ENCODE measurements at places on chromosomes 4 and X. TPM values are rescaled to one million over a fixed set of nuclear protein-coding genes. Genes with fewer than 3 reads are reported as not detected.

Gene ADAM29
- total RNA-seq: not detected

DNA sequence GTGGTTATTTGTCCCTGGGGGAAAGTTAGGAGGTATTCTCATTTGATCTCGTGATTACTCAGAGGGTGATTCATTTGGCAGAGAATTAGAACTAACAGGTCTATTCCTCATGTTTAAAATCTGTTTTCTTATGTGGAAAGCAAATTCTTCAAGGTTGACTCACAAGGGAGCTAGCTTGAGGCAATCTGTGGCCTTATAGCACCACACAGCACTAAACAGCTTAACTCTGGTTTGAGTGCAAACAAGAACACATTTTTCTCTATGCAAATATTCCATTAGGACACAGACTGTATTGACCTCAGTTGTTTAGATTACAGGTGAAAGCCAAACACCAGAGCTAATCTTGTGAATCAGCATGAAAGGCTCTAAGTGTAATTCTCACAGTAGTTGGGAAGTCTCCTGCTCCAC lies 694.4 kb upstream of the POU3F4 start:
- H3K27ac ChIP-seq: no peak overlapping the region
- no peak for DNase-seq
- no peaks in the 10 kb centered on the region for H3K36me3 ChIP-seq
- H3K27me3 ChIP-seq: no peaks in the 10 kb centered on the region

Gene TMEM154
- total RNA-seq: 3.5 TPM

DNA sequence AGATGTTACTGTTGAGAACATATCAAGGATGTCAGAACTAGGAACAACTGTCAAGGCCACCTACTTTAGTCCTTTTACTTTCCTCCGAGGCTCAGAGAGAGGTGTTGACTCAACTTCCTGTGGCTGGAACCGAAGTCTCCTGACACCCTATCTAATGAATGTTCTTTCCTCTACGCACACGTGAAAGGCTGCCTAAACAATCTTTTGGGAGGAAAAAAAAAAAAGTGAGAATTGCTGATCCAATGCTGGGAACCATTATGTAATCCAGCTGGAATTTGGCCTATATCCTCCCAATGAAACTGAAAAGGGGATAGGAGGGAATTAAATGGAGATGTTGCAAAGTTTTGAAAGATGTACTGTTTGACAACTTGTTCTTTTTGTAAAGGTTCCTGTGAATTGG lies 8.3 kb upstream of the MAP7D3 start:
- no peaks in the 10 kb centered on the region for H3K4me1 ChIP-seq
- no peak overlapping the region for H3K27ac ChIP-seq
- no peaks in the 10 kb centered on the region for H3K27me3 ChIP-seq
- no peak for DNase-seq

- no peaks in the 10 kb centered on the region for H3K4me1 ChIP-seq
- H3K4me3 ChIP-seq: no peak overlapping the region
- no peak overlapping the region for H3K27ac ChIP-seq
- no peaks in the 10 kb centered on the region for H3K27me3 ChIP-seq
Observed at GRCh38 chr4:94466923-94467322, 15.2 kb downstream of the PDLIM5 start.

GRCh38 chr4:89545315-89545714 lies 237.7 kb upstream of the GPRIN3 start:
- no peaks in the 10 kb centered on the region for H3K27me3 ChIP-seq
- H3K27ac ChIP-seq: no peak overlapping the region
- H3K4me1 ChIP-seq: no peaks in the 10 kb centered on the region
- DNase-seq: no peak
- no peak overlapping the region for H3K4me3 ChIP-seq
- H3K36me3 ChIP-seq: no peaks in the 10 kb centered on the region

- no peak overlapping the region for H3K4me3 ChIP-seq
- peaks cover 3% of the 10 kb centered on the region for H3K4me1 ChIP-seq
- H3K27ac ChIP-seq: no peak overlapping the region
- no peak for DNase-seq
Observed at GRCh38 chr4:139977838-139978609, 176.0 kb downstream of the MAML3 start.

DNA sequence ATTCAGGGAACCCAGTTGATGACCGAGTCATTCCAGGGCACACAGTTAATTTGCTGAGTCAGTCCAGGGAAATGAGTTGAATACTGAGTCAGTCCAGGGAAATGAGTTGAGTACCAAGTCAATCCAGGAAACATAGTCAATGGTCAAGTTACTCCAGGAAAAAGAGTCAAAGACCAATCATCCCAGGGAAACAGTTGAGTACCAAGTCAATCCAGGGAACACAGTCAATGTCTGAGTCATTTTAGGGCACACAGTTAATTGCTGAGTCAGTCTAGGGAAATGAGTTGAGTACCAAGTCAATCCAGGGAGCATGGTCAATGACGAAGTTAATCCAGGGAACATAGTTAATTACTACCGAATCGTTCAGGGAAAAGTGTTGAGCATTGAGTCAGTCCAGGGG lies 754.4 kb downstream of the NLGN4X start:
- H3K36me3 ChIP-seq: no peaks in the 10 kb centered on the region
- DNase-seq: no peak
- H3K27me3 ChIP-seq: no peaks in the 10 kb centered on the region
- H3K4me3 ChIP-seq: no peak overlapping the region
- no peak overlapping the region for H3K27ac ChIP-seq

DNA sequence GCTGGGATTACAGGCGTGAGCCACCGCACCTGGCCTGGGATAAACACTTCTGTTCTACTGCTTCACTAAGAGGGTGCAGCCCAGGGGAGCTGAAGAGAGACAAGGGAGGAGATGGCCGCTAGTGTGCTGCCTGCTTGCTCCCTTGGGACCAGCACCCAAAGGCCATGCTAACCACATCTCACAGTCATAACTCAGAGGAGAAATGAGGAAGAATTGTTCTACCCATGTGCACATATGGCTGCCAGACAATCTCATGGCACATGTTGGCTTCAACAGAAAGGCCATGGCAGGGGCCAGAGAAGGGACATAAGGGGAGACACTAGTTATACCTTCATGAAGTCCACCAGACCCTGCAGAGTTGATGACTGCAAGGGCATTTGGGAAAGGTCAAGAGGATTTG lies 22.4 kb downstream of the CLDN22 start:
- no peak overlapping the region for H3K27ac ChIP-seq
- no peak for DNase-seq
- no peaks in the 10 kb centered on the region for H3K4me1 ChIP-seq
- H3K4me3 ChIP-seq: no peak overlapping the region

Gene FGFR3
- total RNA-seq: 32.3 TPM

- no peak overlapping the region for H3K4me3 ChIP-seq
- no peak overlapping the region for H3K27ac ChIP-seq
- no peaks in the 10 kb centered on the region for H3K4me1 ChIP-seq
- H3K36me3 ChIP-seq: no peaks in the 10 kb centered on the region
Observed at GRCh38 chr4:123081971-123082370, 159.6 kb upstream of the NUDT6 start.

GRCh38 chr4:104330125-104330905 lies 164.4 kb downstream of the CXXC4 start:
- H3K36me3 ChIP-seq: no peaks in the 10 kb centered on the region
- H3K4me3 ChIP-seq: no peak overlapping the region
- H3K4me1 ChIP-seq: no peaks in the 10 kb centered on the region
- no peak for DNase-seq

DNA sequence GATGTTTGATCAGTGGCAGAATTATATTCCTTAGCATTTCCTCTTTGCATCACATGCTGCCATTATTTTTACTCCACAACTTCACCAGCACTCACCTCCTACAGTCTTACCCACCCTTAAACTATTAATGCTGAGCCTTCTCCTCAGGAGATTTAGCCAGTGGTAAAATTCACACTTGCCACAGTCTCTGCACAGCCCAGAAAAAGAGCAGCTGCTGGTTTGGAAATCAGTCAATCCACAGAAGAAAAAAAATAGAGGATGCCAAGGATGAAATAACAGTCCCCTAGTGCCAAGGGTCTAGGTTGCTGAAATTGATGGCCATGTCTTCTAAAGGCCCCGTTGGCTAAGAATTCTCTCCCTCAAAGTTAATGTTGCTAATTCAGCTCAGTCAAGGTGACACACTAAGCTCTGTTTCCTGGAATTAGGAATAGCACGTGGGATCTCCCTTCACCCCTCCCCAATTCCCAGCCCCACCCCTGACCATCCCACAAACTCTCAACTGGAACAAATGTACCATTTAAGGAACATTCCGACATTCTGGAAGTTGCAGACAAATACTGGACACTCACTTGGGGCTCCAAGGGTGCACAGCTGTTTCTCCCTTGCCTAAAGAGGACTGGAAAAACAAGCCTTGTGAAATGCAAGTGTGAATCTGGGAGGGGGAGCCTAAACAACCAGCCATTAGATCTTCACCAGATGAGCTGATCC lies 5.7 kb downstream of the ATP1B4 start:
- no peak overlapping the region for H3K27ac ChIP-seq
- no peak overlapping the region for H3K4me3 ChIP-seq
- DNase-seq: no peak
- H3K27me3 ChIP-seq: peaks cover 3% of the 10 kb centered on the region
- no peaks in the 10 kb centered on the region for H3K4me1 ChIP-seq
- no peaks in the 10 kb centered on the region for H3K36me3 ChIP-seq

Measured in colonic mucosa (tissue), 4 donors.